ENCODE measurements at places on chromosomes 5 and 9.

DNA sequence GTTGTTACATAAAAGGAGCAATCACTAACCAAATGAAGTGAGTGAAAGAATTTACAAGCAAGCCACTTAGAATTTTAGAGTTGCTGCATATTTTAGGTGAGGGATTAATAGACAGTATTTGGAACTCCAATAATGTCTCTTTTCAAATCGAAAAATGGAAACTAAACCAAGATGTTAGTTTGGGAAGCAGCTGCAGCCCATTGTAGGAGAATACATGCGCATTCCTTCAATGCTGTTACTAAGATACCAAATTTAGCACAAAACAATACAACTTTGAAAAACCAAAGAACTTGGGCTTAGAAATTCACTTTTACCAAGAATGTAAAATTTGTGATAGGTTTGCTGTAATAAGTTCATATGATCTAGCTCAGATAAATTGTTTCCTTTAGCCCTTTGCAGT lies 411.8 kb upstream of the CDH6 start:
- DNase-seq: no peak

GRCh38 chr9:134984372-134985265 lies 66.9 kb upstream of the FCN1 start:
- DNase-seq: no peak

DNA sequence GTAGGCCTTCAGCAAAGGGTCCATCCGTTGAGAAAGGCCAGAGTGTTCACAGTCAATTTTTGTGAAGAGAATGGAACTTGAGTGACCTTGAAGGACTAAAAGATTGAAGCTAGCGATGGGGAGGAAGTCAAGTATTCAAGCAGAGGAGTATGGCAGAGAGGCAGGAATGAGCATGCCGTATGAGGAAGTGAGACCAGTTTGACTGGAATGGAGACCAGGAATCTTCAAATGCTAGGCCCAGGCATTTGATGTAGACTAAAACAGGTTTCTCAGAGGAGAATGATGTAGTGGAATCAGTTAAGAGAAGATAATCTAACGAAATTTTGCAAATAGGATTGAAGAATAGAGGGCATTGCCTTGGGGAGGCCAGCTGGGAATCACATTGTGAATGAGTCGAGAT lies 90.4 kb upstream of the SEMA6A start:
- no peak for DNase-seq

DNA sequence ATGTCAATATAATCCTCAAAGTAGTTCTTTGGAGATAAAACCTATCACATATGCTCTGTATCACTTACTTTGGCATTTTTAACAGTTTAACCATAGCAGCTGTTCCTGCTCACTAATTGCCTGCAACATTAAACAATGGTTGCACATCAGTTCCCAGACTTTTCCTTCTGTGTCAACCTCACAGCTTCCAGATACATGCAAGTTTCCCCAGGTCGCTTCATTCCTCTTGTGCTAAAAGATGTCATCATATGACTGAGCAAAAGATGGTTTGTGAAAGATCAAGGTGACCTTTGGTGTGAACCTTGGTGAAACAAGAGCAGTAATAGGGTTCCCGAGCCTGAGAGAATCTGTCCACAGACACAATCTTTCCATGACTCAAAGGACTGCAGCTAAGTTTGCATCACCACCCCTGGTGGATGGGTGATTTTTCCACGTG lies 500.4 kb upstream of the PAPPA start:
- DNase-seq: no peak

DNA sequence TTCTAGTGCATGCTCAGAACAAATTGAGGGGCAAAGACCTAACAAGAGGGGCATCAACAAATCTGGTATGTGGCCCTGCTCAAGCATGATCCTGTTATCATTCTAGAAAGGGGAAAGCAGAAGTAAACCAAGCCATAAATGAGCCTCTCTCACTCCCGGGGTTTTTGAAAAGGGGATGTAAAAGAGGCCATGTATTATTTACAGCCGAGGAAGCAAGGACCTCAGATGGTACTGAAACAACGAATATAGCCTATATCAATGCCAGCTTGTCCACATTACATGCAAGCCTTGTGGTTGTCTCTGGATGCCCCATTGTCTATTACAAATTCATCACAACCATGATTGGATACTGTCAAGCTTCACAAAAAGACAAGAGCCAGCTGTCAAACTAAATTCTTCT lies 211.3 kb downstream of the DCP2 start:
- DNase-seq: no peak

- DNase-seq: no peak
Measured at GRCh38 chr9:116494815-116495634, 192.1 kb upstream of the TRIM32 start.

GRCh38 chr9:92480291-92480771 lies 2.0 kb downstream of the ASPN start:
- no peak for DNase-seq

- no peak for DNase-seq
Measured at GRCh38 chr5:139569270-139569955, 8.3 kb downstream of the UBE2D2 start.

DNA sequence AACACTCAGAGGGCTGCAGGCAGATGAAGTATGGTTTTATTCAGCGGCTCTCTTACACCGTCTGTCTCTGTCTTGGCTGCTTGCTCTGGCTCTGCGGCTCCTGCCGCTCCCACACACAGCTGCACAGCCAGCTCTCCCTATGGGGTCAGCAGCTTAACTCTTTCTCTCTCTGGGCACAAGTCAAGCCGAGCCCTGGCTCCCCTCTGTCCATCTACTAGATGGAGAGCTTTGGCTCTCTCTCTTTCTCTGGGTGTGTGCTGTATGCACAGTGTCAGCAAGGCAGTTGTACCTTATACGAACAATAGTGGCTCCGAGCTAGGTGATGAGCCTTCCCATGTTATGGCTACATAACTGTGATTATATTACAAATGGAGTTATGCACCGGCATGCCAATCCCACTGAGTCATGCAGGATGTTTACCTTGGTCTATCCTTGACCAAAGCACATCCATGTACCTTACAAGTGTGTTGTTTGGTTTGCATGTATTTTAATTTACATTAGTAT lies 19.3 kb upstream of the PPP2CA start:
- no peak for DNase-seq

DNA sequence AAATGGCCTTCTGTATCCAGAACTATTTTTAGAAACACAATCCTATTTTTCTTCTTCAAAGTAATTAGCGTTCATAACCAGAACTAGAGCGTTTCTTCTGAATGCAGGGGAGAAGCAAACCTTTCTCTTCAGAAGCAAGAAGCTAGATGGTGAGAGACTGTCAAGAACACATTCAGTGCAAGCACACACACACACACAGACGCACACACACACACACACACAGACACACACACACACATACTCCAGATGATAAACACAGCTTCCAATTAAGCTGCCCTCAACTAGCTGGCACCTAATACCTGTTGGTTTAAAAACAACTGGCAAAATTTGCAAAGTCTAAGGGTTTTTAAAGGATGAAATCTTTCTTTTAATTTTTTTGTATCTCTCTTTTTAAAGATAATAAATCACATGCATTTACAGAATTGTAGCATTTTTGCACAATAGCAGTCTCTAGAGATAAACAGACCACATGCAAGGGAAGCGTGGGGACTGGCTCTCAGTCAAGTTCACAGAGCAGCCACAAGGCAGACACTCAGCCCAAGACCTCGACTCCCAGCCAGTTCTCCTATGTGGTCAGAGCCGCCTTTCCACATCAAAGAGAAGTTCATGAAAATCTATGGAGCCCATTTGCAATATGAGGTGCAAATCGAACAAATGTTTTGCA lies 138.5 kb downstream of the TTLL11 start:
- DNase-seq: peak; percentile 11

All from NCI-H2227 treated with DMSO at 0.1 percent for 48 hours (cell line).